ENCODE measurements at places on chromosomes 6 and 20.

- DNase-seq = no peak
These were observed 202.3 kb downstream of the GMDS start for GRCh38 chr6:2042956-2043648.

DNA sequence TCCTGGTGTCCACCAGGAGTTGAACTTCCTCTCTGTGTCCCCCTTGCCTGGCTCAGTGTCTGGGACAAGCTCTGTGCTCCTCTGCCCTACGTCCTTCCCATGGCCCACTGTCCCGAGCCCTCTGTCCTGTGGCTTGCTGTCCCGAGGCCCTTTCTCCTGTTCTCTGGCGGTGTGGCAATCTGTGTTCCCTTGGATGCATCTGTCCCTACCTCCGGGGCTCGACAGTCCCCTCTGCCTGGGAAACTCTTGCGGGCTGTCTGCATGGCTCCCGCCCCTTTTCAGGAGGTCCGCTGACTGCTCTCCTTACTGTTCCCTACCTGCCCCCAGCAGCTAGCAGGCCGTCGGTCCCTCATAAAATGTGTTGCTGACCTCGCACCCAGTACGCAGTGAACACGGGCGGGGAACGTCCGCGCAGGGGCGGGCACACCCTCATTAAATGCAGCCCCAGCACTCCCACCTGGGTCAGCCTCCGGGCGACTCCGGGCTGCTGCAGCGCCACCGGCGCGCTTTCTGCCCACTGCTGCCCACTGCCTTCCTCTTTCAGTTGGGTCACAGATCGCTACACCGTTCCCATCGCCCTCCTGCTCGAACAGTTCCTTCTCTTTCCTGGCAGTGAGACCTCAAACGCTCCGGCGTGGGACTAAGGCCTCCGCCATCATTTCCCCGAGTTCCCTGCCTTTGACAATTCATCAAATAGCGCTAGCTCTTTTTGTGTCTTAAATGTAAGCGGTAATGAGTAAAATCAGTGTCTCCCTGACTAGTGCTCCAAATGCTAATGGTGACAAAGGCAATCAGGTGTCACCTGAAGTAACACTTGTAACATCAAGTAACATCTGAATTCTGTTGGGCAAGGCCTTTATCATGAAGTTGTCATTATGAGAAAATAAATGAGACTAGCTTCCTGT is 60.5 kb downstream of the RSPH3 start:
- no peak for DNase-seq

- no peak for DNase-seq
These were observed 40.3 kb upstream of the IRF4 start for GRCh38 chr6:351011-351866.

DNA sequence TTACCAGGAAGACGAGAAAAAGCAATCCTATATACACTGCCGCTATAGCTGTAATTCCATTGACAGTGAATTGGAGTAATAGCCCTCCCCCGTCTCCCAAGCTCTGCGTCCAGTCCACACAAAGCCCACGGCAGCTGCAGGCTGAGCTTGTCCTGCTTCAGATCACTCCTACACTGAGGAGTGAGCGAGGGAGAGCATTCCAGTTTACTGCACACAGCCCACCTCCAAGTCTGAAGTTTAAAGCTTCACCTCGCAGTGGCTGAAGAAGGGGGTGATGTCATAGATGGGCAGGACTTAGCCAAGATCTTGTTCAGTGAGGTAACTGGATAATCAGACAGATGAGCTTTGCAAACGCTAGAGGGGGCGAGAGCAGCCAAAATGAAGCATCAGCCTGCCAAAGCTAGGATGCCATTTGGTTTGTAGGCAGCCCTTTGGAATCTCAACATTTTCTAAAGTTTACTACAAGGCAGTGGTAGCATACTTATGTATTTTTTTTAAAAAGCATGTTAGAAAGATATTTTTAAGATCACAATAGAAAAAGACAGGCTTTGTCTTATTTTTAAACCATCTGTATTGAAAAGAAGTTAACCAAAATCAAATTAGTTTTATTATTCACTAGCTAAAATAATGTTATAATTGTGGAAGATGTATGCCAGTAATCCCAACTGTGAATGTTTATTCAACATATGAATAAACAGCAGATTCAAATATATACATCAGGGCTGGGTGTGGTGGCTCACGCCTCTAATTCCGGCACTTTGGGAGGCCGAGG is at the start of gene FLRT3:
FLRT3 (minus strand) TSS at position 213 of the 772 bp plus-strand sequence. CDS start 10,106 bp downstream, outside the sequence.
- DNase-seq = no peak

DNA sequence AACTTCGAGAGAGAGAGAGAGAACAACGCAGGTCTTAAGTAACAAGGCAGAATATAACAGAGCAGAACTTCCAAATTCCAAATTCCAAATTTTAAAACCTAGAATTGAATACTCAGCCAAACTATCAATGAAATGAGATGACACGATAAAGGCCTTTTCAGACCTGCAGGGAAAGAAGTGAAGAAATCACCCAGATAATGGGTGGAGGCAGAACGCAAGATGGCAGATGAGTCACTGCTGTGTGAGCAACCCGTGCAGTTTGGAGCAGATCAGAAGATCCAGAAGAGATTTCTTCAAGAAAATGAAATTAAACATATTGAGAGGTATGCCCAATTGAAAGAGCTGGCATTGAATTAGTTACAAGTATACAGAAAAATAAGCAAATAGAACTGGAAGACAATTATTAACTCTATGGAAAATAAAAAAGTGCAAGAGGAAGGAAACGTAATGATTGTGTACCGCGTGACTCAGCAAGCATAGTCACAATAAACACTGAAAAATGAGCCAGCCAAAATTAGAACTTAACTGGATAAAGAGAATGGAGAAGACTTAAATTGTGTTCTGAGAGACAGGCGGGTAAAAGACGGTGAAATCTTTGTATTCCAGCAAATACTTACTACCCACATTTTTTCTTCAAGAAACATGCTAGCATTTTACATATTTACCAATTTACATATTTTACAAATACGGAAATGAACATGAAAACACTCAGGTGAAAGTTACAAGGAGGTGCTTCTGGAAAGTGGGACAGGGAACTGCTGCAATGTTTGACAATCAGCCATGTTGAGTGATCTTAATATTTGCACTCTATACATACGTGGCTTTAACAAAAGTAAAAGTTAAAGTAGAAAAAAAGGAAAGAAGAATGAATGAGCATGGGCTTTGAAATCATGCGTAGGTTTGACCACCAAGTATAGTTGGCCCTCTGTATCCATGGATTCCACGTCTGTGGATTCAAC is 87.9 kb upstream of the CDYL start:
- no peak for DNase-seq

GRCh38 chr6:158411998-158412397 is 99.7 kb downstream of the TULP4 start:
- no peak for DNase-seq

DNA sequence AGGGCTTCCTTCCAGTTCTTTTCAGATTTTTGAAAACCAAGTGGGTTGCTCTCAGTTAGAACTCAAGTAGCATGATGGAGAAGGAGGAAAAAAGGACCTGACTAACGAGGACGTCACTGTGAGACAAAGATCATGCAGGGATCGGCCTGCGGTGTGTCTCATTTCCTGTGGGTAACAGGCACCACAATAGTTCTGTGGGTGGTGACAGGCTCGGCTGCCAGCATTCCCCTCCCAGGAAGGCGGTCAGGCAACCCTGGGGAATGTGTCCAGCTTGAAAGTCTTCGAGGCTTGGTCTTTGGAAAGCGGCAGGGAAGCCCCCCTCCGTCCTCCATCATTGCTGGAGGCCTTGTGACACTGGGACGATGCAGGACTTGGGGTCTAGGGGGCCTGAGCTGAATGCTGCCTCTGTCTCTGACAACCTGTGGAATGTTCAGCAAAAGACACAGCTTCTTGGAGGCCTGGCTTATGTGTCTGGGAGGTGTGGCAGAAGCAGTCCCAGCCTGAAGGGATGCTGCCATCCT is 121.0 kb downstream of the BCAS1 start:
- peak; percentile 69 for DNase-seq

DNA sequence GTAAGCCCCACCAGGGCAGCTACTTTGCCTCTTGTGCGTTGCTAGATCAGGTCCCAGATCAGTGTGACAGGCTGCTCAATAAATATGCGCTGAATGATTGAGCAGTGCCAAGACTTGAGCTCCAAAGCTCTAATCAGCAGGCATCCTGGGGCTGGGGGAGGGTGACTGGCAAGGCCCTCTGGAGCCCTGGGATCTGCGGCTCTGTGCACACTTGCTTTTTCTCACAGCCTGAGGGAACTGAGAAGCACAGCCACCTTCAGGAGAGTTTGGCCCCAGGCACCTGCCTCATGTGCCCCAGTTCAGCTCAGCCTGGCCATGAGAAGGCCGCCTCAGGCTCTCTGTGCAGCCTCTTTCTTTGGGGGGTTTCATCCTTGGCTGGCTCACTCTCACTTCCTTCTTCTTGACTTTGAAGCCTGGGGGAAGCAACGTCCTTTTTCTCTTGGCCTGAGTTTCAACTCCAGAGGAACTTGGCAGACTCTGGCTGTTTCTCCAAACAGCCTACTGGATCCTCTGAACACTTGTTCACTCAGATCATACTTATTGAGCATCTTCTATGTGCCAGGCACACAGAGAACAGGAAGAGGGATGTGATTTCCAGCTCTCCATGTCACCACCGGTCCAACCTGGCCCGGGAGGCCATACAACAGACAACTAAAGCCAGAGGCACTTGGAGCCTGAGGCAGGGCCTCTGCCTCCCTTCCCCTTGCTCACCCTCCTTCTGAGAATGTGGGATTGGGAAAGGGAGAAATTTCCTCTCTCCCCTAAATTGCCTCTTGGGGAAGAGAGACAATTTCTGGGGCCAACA is 114.0 kb downstream of the VEGFA start:
- DNase-seq = no peak

DNA sequence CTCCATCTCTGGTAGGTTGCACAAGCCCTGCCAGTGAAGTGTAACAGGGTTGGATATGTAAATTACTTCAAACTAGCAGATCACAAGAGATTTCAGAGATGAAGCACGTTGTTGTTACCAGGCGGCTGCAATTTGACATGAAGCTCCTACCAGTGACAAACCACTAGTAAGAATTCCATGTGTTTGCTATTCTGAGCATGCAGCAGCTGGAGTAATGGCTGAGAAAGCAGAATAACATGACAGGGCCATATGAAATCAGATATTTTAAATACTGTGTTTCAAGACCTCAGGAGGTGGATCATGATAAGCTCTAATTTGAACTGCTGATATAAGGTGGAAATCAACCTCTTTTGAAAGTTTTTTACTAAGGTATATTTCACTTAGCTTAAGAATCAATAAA is 11.4 kb downstream of the RIN2 start:
- no peak for DNase-seq

GRCh38 chr6:26575494-26575939 is 21.2 kb upstream of the ABT1 start:
- no peak for DNase-seq
